BJ (cell line): ENCODE measurements at places on chromosomes 12 and 14.

GRCh38 chr14:74301594-74302151, 1.1 kb downstream of the ABCD4 start:
- DNase-seq = no peak

DNA sequence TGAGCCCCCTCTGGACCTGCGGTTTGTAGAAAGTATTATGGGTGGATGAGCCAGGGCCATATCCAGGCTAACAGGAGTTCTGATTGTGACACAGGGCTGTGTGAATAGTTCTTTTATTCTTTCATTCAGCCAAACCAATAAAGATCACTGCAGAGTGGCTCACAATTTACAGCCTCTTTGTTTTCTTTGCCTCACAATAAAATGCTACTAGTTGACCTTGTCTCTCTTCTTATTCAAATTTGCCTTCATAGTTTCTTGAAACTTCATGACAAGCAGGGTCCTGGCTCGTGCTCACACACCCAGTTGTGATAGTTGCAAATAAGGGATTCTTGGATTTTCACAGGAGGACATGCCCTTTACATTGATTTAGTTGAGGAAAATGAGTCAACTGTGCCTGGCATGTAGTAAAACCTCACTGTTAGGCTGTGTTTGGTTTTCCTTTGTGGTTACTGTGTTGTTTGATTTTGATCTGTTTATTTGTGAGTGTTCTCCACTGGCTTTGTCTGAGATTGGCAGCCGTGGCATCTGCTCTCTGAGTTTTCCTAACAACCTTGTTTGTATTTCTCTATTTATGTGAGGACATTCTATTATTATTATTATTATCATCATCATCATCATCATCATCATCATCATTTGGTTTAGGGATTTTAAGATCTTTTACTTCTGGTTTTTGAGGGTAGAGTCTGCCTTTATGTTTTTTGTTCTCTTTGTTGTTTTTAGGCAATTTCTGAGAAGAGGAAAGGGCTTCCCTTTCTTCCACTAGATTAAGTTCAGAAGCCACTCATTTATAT, 2.7 kb upstream of the KRT6B start:
- DNase-seq = no peak

DNA sequence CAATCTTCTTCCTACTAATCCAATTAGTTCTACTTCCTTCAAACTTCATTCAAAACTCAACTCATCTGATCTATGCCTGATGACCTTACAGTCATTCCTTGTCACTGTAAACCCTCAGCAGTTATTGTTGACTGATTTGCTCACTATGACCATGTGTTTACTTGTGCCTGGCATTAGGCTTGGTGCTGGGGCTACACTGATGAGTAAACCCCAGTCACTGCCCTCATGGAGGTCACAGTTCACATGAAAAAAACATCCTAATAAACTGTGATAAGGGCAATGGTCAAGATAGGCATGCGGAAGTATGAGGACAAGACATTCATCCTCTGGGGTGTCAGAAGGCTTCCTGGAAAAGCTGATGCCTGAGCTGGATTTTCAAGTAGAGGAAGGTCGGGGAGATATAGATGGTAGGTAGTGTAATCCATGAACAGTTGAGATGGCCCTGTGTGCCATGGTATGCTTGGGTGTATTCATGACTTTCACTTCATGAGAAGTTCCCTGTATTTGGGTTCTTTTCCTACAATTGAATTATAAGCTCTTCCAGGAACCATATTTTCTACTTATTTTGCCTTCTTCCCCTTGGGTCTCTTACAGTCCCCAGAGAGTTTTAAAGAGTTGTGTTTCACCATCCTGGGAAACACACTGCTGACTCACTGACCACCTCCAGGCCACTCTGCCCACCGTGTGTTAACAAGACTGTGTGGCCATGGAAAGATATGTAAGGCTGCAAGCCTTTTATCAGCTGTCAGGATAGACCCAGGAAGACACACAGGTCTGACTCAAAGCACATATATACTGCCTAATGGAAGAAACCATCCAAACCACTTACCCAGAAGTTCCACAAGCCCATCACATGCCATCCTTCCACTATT, 38.7 kb upstream of the DUSP6 start:
- no peak for DNase-seq

GRCh38 chr14:42378274-42378673, 771.6 kb downstream of the LRFN5 start:
- DNase-seq = no peak

GRCh38 chr12:40240779-40241178, 16.0 kb downstream of the LRRK2 start:
- DNase-seq = no peak

DNA sequence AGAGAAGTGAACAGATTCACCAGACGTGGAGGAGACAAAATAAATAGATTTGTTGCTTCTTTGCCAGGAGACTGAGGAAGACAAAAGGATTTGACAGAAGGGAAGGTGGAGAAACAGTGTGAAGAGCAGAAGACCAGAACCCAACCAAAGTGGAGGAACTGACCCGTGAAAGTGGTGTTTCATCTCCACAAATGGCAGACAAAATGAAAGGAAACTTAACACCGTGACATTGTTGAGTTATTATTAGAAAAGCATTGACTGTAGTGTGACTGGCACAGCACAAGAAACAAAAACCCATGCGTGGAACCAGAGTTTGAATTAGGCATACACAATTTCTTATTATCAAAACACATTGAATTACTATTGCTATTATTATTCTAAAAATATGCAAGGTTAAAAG, 518.1 kb downstream of the TMEM121 start:
- no peak for DNase-seq
